ENCODE measurements at places on chromosomes 3 and 15.

DNA sequence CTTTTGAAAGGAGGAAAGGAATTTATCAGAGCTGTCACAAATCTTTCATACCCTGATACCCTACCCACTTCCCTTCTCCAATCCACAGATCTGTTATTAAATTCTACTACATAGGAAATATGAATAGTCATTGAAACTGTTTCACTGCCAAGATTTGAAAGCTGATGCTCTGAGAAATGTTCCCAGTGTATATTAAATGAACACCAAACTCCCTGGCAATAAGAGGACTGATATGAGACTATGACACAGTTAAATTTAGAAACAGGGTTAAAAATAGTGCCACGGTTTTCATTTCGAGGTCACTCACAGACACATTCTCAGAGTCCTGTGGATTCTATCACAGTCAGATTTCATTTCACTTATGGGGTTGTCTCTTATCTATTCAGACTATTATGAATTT is 27.2 kb upstream of the GBE1 start:
- DNase-seq = no peak

GRCh38 chr3:184261270-184261853 is at the start of gene CAMK2N2:
CAMK2N2 (minus strand) TSS chr3:184261553; CDS start chr3:184261285, 268 bp downstream.
- DNase-seq = no peak

DNA sequence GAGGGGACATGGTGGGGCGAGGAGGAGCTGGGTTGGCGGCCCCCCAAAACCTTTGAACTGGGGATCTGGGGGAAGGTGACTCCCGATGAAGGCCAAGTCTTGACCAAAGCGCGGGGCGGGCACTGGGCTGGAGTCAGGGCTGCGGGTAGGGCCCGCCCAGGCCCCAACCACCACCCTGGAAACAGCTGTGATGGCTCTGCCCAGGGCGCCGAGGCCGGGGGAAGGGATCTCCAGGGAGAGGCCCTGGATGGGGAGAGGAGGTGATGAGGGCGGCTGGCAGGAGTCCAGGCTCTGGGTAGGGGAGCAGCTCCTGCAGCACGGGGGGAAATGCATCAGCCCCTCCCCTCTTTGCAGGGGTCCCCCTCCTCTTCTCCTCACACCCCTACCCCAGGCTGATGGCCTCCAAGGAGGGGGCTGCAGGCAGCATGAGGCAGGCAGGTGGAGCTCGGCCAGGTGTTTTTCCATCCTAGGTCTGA is 5.9 kb upstream of the C15orf39 start:
- no peak for DNase-seq

- DNase-seq = no peak
Observed at GRCh38 chr3:16667633-16668032, 62.4 kb upstream of the DAZL start.

GRCh38 chr15:95511671-95512070 is 818.8 kb upstream of the NR2F2 start:
- DNase-seq = no peak

DNA sequence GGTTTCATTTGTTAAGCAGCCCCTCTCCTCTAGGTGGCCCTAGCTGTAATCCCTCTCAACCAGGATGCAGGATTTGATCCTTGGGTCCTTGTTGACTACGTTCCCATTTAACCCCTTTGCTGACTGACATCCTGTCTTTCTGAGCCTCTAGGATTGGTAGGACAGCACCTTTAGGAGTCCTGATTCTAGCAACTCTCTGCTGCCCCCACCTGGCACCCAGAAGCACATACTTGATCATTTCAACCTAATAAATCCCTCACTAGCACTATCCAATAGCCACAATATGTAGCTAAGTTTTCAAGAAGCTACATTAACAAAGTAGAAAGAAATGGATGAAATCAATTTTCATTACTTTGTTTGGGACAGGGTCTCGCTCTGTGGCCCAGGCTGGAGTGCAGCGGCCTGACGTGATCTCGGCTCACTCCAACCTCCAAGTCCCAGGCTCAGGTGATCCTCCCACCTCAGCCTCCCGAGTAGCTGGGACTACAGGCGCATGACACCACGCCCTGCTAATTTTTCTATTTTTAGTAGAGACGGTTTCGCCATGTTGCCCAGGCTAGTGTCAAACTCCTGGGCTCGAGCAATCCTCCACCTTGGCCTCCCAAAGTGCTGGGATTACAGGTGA is 28.3 kb downstream of the RSL24D1 start:
- DNase-seq = peak; percentile 36

GRCh38 chr3:58129041-58129770 is 81.6 kb downstream of the DNASE1L3 start:
- DNase-seq = no peak

DNA sequence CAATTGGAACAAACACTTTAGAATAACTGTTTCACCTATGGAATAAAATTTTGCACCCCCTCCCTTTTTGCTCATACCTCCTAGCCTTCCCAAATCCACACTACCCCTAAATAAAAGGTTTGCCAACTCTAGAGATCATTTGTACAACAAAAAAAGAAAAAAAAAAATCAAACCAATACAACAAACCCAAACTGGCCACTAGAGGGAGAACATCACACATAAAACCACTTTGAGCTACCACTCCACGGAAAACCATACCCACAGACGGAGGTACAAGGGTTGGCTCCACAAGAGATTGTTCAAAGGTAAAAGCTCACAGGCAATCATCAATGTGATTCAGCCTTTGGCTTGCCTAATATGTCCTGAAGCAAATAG is 47.6 kb downstream of the SETMAR start:
- no peak for DNase-seq

GRCh38 chr3:98326105-98326893 is 27.4 kb upstream of the OR5K4 start:
- DNase-seq = no peak

DNA sequence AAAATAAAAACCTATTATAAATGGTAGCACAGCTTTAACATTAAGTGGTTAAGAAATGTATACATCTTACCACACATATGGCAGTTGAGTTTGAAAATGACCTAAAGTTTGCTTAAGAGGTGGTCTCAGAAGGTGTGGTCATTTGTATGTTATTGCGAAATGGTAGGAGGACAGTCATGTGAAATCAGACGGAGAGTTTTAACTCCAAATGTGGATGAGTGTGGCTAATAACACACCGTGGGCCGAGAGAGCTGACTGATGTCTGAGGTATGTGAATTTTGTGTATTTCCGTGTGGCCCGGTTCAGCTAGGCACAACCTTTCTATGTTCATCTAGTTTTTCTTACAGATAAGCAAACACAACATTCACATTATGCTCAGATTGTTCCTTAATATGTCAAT is 71.9 kb downstream of the ARNT2 start:
- DNase-seq = no peak

Measured in right renal cortex interstitium (tissue), 3 donors.